NCI-H1436 treated with DMSO at 0.1 percent for 48 hours (cell line): ENCODE measurements at places on chromosomes 2 and 18.

GRCh38 chr18:54125429-54125828, 99.0 kb downstream of the MBD2 start:
- no peak for DNase-seq

- no peak for DNase-seq
These were observed 224.5 kb upstream of the SPOPL start for GRCh38 chr2:138277062-138277461.

DNA sequence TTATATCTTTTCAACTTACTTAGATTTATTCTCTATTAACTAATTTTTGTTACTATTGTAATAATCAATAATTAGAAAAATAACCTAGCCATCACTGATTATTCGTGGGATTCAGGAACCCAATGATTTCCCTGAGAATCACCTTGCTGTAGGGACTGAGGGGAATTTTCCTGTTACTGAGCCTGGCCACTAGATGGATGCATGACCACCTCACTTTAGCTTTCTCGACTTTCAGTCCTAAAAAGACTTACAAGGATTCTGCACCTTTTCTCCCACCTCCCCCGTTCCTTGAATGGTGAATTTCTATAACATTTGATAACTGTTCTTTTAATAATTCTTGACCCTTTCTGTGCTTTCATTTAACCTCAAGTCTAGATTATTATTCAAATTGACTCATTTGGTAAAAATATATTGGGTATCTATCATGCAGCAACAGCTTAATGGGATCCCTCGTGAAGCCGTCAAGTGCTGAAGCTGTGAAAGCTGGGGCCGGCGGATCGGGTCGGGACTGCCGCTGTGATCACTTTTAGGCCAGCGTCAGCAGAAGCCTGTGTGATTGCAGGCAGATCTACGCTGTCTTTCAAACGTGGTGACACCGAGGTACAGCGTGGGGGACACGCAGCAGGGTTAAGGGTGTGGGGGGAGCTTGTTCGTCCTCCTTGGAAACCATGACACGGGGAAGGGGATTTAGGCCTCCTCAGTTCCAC, 38.8 kb upstream of the TMEM18 start:
- no peak for DNase-seq

GRCh38 chr2:221943076-221943810, 355.6 kb downstream of the PAX3 start:
- no peak for DNase-seq

DNA sequence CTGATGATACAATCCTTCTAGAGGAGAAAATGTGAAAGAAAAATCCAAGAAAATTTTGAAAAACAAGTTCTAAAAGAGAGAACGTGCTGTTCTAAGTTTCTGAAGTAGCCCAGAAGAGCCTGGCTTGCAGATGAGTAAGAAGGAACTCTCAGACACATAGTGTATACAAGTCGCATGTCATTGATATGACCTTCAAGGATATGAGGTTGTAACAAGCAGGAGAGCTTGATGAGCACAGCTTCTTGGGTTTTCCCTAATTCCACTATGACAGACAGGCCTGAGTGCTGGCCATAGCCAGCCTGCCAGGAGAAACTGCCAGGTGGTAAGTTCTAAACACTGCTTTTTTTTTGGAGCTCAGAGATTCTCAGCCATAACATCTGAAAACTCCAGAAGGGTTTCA, 235.7 kb upstream of the SIX2 start:
- no peak for DNase-seq
